Stimulated activated CD4-positive, alpha-beta T cell treated with anti-CD3 and anti-CD28 coated beads, Interleukin-1b, Interleukin-23, amount 100 ng/mL, for 1 hour (primary cell): ENCODE measurements at places on chromosomes 1 and 21.

DNA sequence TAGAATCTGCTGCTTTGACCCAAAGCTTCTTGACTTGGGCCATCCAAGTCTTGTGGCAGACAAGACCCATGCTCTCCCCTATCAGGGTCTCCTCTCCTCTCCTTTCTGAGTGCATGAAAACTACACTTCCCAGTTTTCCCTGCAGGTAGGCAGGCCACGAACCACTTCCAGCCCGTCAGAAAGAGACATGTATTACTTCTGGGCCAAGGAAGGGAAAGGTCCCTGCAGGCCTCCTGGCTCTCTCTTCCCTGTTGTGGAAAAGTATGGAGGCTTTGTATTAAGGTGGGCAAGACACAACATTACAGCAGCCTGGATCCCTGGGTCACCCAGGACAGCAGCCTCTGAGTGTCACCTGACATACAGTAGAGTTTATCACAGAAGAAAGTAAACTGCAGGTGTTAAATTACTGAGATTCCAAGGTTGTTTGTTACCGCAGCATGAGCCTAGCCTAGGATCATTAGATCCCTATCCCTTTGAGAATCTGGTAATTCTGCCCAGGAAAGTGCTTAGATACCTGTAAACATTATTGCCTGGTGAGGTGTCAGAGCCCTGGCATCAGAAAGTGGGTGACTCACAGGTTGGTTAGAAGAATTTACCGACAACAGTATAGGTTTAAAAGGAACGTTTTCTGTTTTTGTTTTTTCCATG, 717.3 kb downstream of the MATN1 start:
- DNase-seq, result no peak

DNA sequence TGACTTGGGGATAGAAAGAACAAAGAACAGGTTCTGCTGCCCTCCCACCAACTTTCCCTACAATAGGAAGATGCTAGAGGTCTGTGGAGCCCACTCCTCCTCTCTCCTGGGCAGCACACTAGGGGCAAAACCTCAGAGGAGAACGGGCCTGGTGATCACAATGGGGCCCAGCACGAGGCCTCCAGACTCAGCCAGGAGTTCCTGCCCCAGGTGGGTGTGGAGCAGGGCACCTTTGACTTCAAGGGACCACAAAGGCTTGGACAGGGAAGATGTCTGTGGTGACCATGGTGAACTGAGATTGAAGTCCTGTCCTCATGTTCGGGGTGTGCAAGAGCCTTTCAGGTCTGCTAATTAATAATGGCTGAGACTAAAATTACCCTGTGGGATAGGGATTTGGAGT, 88.8 kb downstream of the LAMC2 start:
- no peak for DNase-seq

GRCh38 chr1:235455823-235456222, 48.4 kb downstream of the B3GALNT2 start:
- DNase-seq, result no peak

GRCh38 chr1:114757455-114758255, at the start of gene CSDE1:
CSDE1 (minus strand) TSS chr1:114757984; CDS start chr1:114739890, 18,094 bp downstream.
- DNase-seq, result peak; percentile 92

- DNase-seq, result no peak
These were observed 138.6 kb upstream of the B3GALT2 start for GRCh38 chr1:193325042-193325441.

DNA sequence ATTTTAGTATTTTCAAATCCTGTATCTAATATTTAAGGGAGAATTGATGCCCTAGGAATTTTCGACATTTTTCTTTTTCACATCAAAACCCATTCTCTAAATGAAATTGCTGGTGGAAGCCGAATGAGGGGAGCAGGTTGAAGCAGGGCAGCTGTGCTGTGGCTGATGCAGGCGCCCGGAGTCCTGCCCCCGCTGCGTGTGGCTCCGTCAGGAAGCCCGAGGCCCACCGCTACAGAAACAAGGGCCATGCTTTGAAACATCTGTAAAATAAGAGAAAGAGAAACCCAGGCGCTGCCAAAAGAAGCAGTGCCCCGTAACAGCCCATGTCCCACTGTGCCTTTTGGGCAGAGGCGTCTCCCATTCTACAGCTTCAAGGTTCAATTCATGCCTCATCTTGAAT, 41.1 kb downstream of the TENT5C start:
- DNase-seq, result no peak

DNA sequence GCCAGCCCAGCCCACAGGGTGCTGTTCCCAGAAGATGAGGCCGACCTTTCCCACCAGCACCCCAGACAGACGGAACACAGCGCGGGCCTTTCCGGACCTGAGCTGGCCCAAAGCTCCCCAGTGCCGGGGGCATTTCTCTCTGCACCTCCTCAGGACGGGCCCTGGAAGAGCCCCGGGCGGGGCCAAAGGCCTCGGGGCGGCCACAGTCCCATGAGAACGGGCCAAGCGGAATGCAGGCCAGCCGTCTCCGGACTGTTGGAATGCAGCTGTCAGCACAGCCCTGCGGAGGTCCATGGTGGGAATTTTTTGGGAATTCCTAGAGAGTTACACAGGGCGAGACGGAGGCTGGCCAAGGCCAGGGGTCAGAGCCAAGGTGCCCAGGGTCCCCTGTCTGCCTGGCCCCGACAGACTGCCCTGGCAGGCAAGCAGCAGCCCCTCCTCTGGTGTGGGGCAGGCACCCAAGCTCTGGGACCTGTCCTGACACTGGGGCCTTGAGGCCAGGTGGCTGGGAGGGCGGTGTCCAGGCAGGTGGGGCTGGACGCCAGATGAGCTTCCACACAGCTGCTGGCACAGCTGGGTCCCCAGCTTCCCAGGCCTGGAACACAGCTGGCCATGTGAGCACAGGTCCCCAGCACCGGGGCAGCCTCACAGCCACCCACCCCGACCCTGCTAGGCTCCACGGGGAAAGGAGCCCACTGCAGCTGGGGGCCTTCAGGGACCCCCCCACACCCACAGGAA, 63.0 kb downstream of the MEGF6 start:
- DNase-seq, result no peak

- no peak for DNase-seq
These were observed 55.5 kb downstream of the CASQ2 start for GRCh38 chr1:115712911-115713609.

GRCh38 chr1:168763031-168763430, 34.0 kb upstream of the DPT start:
- DNase-seq, result no peak

- no peak for DNase-seq
These were observed 7.3 kb upstream of the SEC16B start for GRCh38 chr1:177977141-177977540.

GRCh38 chr1:108533351-108534083, 26.4 kb upstream of the EEIG2 start:
- DNase-seq, result no peak

DNA sequence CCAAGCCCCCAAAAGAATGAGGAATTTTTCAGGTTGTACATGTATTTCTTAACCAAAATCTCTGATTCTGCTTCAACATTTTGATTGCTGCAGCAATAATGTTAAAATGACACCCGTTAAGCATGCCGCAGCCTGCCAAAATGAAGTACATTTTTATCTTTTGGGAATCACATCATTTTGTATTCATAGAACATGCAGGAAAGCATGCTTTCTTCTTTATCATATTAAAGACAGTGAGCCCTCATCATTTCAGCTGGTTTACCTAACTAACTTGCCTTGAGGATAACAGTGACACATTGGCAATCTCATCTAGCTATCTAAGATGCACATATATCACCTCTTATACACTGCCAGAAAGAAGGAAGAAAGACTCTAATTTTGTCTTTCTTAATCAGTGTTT, 299.2 kb downstream of the LTN1 start:
- DNase-seq, result no peak

GRCh38 chr1:35885961-35886558, 3.1 kb downstream of the AGO1 start:
- no peak for DNase-seq

GRCh38 chr1:165444897-165445370, at the start of gene RXRG:
RXRG (minus strand) TSS chr1:165445126; CDS start chr1:165444893, 233 bp downstream.
- no peak for DNase-seq

- peak; percentile 60 for DNase-seq
These were observed 24.7 kb downstream of the CDK18 start for GRCh38 chr1:205528887-205529825.

GRCh38 chr1:43239484-43239883, 30.3 kb upstream of the TMEM125 start:
- DNase-seq, result no peak

- no peak for DNase-seq
These were observed 169.7 kb downstream of the TRIM33 start for GRCh38 chr1:114341299-114341698.

DNA sequence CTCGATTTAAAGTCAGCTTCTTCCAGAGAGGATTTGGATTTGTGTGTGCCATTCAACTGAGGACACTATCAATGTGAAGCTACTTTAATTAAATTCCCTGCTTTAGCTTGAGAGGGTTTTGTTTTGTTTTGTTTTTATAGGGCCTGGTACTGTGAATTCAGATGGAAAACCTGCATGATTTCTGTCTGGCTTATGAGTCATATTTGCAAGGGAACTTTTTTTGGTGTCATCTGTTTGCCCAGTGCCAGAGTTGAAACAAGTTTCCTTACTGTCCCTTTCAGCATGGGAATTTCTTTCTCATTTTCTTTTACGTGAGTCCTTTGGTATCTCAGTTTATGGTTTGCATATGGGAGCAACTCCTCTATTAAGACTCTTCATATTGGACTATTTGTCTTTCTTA, 194.6 kb downstream of the GREM2 start:
- no peak for DNase-seq

DNA sequence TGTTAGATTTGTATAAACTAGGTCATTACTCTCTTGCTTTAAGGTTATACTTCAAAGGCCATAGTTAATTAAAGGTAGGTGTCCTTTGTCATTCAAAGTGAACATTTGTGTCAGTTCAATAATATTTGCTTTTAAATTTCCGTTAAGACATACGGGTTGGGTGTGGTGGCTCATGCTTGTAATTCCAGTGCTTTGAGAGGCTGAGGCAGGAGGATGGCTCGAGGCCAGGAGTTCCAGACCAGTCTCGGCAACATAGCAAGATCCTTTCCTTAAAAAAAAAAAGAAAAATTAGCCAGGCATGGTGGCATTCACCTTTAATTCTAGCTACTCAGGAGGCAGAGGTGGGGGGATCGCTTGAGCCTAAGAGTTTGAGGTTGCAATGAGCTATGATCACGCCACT, 80.4 kb downstream of the KIF26B start:
- no peak for DNase-seq

- DNase-seq, result no peak
These were observed 88.6 kb downstream of the NUF2 start for GRCh38 chr1:163410073-163410999.

- DNase-seq, result no peak
These were observed 27.9 kb downstream of the MATN1 start for GRCh38 chr1:30695439-30695841.

DNA sequence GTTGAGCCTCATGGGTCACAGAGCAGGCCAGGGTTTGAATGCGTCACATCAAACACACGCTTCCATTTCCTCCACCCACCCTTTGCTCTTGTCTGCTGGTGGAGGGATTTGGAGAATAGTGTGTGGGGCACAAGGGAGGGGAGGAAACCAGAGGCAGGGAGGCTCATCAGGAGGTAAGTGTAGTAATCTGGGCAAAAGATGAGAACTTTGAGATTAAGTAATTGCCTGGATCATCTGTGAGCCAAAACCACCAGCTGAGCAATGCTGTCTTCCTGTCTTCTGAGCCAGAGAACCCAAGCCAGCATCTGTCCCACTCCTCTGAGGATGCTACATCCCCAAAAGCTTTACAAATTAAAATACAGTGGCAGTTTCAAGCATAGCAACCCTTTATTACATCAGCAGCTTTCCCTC, 45.2 kb downstream of the C8B start:
- no peak for DNase-seq

DNA sequence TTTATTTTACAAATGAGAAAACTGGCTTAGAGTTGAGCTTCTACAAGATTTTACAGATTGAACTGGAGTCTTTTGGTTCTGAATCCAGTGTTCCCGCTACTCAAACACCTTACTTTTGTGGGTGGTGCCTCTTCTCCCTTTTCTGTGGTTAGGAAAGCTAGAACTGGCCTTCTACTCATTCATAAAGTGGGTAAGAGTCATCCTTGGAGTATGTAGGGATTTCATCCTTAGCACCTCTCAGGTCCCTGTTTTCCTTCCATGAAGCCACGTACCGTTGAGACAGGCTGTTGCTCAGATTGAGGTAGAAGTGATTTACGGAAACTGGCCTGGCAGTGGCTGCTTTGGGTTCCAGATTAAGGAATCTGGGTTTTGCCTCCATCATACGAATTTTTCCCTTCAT, 35.8 kb downstream of the WNT4 start:
- no peak for DNase-seq

DNA sequence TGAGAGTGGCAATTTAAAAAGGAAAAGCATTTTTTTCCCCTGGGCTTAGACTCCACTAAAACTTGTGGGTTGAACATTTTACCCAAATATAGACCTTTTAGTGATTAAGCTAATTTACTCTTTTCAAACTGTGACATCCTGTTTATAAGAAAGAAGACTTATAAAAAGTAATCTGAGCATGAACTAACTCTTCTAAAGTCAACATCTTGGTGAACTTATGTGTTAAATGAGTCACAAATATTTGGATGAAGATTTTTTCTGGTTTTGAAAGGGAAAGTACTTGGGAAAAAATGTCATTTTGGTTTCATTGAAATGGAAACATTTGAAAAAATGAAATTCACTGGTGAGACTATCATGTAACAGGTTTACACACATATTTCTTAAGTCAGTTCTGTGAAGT, 109.8 kb downstream of the KCNK2 start:
- no peak for DNase-seq
